ENCODE measurements at places on chromosomes 6 and 20.
A peak's percentile ranks its signal among the peaks of the same experiment; 100 is the strongest.

DNA sequence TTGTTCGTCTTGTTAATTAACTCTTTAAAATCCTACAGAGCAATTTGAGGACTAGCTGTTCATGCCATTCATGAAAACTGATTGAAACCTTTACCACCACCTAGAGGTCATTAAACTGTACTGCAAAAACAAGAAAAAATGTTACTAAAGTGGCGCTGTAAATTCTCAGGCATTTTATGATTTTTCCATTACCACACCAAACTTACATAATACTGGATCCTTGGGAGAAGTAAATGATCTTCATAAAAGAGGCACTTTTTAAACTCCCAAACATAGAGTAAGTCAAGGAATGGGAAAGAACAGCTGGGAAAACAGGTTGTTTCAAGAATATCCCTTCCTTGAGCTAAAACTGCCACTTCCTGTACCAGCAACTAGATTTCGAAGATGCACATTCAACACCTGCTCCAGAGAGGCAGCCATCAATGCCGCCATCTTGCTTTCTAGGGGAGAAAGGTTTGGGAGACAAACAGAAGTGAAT is 54.3 kb downstream of the MYLIP start:
- peak; percentile 9 for DNase-seq

DNA sequence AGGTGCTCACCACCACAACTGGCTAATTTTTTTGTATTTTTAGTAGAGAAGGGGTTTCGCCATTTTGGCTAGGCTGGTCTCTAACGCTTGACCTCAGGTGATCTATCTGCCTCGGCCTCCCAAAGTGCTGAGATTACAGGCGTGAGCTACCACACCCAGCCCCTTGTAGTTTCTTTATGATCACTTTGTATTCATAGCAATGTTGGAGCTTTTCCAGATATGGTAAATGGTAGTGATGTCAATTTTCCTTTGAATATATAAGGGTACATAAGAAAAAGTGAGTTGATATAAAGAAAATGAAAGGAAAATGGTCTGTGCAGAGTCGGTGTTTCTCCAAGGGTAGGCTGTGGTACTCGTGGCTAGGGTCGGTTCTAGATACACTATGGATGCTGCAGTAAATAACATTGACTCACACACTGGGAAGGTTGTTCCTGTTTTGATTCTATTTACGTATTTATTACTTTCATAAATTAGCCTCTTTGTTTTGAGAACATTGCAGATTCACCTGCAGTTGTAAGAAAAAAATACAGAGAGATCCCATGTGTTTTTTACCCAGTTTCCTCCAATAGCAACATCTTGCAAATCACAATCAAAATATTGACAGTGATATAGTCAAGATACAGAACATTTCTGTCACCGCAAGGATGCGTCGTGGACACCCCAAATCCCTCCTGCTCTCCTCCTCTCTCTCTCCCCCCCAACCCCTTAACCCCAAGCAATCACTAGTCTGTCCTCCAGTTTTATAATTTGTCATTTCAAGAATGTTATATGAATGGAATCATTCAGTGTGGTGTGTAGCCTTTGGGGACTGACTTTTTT is 2.5 kb downstream of the ZNF831 start:
- DNase-seq: no peak

- DNase-seq: no peak
Measured at GRCh38 chr6:33945931-33946330, 142.1 kb upstream of the MLN start.

DNA sequence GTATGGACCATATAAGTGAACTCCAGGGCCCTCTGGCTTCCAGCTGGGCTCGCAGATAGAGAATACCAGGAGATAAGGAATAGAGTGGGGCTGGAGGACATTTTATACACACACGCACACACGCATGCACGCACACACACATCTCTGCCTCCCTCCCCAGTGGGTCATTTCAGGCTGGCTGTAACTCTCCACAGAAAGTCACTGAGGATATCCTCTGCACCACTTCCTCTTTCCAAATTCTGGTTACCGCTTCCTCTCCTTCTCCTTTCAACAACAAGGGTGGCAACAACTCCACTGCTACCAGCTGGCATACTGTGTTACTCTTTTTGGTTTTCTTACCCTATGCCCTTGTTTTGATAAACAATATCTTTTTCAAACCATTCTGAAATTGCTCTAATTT is 280.2 kb downstream of the COL12A1 start:
- DNase-seq: no peak

GRCh38 chr6:48743738-48744137 is 632.7 kb upstream of the PTCHD4 start:
- no peak for DNase-seq

All from SIG-M5 (cell line).